ENCODE measurements at places on chromosomes 3 and 15. TPM values are rescaled to one million over a fixed set of nuclear protein-coding genes. Genes with fewer than 3 reads are reported as not detected.
A peak's percentile ranks its signal among the peaks of the same experiment; 100 is the strongest.

RPL29 gene
- polyA plus RNA-seq, result 947 TPM

GRCh38 chr15:69855258-69856000 is 242.3 kb downstream of the TLE3 start:
- DNase-seq, result no peak

- no peak for DNase-seq
Measured at GRCh38 chr15:42996871-42997270, 76.3 kb upstream of the TTBK2 start.

DNA sequence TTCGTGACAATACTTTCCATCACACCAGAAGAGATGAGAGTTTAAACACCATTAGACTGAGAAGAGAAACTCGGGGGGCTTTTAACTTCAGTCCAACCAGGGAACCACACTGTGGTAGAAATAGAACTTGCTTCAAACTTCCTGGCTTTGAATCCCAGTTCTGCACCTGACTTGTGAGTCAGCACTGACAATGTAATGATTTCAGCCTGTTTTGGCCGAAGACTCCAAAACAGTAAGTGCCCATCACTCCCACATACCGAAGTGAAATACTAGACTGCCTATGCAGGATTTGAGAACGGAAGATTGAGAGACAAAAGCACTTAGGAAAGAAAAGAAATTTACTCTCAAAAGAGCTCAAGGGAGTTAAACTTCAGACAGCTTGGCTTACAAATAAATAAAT is 27.0 kb downstream of the C2CD4B start:
- peak; percentile 38 for DNase-seq

VIPR1 gene
- 2.6 TPM for polyA plus RNA-seq

DNA sequence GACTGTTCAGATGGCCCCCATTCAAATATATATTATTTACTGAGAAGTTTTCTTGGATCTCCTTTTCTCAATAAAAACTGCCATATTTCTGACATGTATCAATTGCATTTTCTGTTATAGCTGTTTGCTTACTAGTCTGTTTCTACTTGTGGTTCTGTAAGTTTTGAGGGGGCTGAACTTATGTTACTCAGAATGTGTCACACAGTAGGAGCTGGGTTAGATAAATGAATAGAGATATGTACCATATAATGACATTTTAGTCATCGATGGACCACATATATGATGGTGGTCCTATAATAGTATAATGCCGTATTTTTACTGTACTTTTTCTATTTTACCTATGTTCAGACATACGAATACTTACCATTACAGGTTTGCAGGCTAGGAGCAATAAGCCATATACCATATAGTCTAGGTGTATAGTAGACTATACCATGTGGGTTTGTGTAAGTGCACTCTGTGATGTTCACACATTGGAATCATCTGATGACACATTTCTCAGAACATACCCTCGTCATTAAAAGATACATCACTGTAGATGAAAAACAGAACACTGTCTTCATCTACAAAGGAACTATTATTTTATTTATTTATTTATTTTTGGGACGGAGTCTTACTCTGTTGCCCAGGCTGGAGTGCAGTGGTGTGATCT is 22.3 kb downstream of the PPP4R2 start:
- DNase-seq, result no peak

DNA sequence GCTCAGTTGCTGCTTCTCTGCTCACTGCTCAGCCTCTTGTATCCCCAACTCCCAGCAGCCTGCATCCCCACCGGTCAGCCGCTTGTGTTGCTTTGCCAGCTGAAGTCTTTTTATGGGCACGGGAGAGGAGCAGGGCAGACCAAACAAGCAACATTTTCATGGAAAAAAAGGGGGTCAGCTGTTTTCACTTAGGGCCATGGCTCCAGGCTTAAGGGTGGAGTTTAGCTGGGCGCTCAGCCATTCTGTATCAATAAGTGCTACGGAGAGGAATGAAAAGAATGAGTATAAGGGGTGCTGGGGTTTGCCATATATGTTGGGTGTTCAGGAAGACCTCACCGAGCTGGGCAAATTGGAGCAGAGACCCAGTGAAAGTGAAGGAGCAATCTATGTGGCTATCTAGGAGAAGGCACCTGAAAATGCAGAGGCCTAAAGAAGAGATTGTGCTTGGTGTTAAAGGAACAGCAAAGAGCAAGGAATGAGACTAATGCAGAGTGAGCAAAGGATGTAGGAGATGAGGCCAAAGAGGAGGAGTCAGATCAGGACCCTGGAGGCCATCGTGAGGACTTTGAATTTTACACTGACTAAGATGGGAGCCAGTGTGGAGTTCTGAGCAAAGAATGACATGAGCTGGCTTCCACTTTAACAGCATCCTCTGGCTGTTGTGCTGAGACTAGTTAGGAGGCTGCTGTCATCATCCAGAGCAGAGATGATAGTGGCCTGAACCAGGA is 16.6 kb upstream of the IREB2 start:
- no peak for DNase-seq

RBM5 gene
- polyA plus RNA-seq, result 110 TPM
